Left ventricle myocardium inferior (tissue), 1 donor: ENCODE measurements at places on chromosomes 4 and X. TPM values are rescaled to one million over a fixed set of nuclear protein-coding genes. Genes with fewer than 3 reads are reported as not detected.

Gene YY2
- total RNA-seq = 0.30 TPM

Gene TEX13C
- not detected for total RNA-seq

Gene ADGRA3
- 26.9 TPM for total RNA-seq

Gene CSAG3
- not detected for total RNA-seq

DNA sequence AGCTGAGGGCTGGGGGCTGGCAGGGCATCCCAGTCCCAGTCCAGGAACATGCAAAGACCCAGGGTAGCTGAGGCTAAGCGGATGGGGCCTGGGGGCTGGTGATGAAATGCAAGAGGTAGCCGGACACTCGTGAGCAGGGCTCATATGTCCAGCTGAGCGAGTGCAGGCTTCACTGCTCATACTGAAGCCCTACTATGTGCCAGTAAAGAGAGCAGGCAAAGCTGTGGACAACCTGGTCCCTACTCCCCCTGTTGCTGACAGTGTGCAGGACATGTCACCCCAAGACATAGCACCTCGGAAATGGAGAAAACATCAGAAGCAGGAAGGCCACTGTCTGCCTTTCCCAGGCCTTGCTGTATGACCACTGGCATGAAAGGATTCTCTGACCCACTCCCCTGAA is 122.4 kb upstream of the STX18 start:
- no peak for DNase-seq

DNA sequence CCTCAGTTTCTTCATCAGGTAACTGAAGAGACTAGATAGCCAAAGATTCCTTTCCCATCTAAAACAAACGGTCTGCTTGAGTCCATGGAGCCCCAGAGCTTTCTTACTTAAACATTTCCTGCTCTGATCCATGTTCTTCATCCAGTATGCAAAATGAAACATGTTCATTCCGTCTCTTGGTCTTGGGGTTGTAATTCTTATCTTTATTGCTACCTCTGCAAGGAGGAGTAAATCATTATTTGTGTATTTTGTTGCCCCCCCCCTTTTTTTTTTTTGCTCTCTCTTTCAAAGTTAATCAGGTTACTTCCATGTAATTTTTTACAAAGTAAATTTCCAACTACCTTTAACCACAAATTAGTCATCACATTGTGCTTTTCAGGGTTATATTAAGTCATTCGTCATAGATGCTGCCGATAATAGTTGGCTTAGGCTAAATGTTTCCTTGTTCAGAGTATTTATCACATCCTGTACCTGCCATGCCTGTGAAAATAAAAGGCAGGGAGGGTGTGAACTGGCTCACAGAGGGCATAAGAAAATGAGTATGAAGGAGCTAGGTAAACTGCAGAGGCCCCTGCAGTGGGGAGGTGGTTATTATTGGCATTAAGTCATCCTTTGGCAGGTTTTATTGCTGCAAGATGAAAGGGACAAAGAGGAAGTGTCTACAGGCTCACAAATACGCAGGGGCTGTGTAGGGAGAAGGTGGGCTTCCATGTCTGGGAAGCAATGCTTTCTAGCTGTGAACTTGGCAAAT is 76.7 kb upstream of the HS3ST1 start:
- DNase-seq = no peak

DNA sequence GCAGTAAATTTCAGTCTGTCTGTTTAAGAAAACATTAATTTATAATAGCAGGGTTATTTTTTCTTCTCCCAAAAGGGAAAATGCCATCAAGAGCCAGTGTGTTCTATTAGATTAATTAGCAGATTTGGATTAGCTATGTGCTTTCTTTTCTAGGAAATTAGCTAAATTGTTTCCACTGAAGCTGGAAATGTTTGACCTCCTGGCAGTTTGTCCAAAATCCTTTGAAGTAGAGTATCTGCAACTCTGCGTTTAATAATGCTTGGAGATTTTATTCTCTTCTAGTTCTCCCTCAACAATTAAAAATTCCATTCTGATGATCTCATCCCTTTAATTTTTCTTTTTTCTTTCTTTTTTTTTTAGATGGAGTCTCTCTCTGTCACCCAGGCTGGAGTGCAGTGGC is 27.1 kb upstream of the HOPX start:
- no peak for DNase-seq

DNA sequence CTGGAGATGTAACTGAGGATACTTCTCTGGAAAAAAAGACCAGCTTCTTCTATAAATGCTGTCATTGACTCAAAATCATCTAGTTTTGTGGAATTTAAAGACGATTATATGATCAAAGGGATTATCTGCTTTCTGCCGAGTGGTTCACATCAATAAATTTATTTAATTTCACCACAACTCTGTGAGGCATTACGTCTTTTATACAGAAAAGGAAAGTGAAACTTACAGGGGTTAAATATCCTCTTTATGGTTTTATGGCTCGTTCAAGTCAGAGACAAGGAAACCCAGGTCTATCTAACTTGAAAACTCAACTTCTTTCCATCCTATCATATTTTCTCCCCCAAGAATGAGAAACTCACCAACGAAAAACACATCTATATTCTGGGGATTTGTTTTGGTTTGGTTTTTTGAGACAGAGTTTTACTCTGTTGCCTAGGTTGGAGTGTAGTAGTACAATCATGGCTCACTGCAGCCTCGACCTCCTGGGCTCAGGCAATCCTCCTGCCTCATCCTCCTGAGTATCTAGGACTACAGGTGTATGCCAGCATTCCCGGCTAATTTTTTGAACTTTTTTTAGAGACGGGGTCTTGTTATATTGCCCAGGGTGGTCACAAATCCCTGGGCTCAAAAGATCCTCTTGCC is 377.9 kb upstream of the EMCN start:
- DNase-seq = no peak

- no peak for DNase-seq
These were observed 72.0 kb upstream of the AP1S2 start for GRCh38 chrX:15926622-15927021.

GRCh38 chr4:73252001-73252400 is 6.6 kb downstream of the ANKRD17 start:
- DNase-seq = no peak

DNA sequence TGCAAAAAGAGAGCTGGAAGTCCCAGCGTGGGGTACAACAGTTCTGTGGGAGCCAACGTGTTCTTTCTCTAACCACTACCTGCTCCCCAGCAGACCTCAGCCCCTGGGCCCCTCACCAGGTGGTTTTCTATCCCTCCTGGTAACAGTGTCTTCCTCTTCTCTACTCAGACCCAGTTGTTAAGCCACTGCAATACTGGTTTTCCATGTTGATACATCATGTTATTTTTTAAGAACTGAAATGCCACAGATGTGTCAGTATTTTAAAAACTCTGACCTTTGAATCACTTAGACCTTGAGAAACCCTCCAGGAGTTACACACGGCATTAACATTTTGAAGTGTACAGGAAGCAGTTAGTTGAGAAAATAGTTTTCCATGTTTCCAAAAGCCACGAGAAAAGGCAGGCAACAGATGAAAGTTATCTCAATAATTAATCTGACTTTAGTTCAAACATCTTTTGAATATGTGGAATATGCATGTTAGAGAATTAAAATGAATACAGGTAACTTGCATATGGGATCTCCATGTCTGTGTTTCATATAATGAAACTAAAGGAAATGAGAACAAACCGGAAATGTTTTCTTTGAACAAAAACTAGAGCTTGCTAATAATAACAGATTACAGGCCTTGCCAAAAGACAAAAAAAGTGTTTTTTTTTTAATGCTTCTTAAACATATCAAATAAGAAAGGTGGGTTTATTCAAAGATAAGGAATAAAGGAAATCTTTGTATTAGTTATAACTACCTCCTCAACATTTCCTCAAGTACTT is 108.8 kb downstream of the ZNF827 start:
- no peak for DNase-seq

- no peak for DNase-seq
These were observed 56.4 kb downstream of the USP38 start for GRCh38 chr4:143240939-143241679.

- DNase-seq = no peak
These were observed 24.9 kb downstream of the JAKMIP1 start for GRCh38 chr4:6175426-6175825.

GRCh38 chr4:7310451-7310850 is 118.1 kb downstream of the SORCS2 start:
- no peak for DNase-seq

DNA sequence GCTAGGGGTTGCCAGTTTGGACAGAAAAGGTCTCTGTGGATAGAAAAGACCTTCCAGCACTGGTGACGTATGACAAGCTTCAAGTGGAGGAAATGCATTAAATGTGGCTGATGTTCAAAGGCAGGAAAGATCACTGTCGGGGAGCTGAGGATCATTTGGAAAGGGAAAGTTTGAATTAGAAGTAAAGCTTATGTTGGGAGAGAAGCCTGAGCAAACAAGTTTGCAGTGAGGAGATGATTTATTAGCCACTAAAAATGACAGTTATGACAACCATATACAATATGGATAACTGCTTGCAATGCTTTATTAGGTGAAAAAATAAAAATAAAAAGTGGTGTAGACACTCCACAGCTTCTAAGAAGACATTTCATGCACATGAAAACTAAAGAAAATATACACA is 135.3 kb upstream of the HS3ST1 start:
- no peak for DNase-seq

- DNase-seq = no peak
These were observed 212.3 kb downstream of the MAD2L1 start for GRCh38 chr4:119854364-119854763.

DNA sequence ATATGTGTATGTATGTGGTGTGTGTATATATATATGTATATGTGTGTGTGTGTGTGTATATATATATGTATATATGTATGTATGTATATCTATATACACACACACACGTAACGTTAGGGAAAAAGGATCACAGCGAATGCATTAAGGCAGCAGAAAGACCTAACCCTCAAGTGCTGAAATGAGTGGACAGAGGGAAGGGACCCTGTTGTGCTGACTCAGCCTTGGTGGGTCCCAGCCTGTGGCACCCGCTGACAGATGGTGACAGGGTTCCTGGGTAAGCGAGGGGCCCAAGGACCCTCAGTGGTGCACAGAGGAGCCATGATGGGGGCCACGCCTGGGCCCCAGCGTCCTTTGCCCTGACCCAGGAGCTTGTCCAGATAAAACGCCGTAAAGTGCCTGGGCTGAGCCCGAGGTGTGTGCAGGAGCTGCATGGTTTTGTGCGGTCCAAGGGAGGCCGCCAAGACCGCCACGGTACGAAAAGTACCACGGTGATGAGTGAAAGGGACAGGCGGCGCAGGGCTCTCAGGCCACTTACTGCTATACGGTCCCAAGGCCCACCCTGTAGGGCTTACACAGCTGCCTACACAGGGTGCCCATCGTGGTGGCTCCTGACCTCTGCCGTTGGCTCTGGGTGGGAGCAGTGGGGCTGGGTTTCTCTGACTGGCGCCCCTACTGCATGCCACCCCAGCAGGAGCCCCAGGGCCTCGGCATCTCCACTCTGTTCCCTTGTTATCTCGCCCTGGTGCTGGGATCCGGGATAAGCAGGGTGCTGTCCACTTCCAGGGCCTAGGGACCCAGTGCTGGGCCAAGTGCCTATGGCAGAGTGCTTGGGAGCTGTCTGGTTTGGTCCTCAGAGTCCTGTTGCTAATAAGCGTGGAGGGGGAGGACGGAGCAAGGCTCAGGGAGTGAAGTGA is 10.0 kb downstream of the SH3BP2 start:
- DNase-seq = peak; percentile 15

DNA sequence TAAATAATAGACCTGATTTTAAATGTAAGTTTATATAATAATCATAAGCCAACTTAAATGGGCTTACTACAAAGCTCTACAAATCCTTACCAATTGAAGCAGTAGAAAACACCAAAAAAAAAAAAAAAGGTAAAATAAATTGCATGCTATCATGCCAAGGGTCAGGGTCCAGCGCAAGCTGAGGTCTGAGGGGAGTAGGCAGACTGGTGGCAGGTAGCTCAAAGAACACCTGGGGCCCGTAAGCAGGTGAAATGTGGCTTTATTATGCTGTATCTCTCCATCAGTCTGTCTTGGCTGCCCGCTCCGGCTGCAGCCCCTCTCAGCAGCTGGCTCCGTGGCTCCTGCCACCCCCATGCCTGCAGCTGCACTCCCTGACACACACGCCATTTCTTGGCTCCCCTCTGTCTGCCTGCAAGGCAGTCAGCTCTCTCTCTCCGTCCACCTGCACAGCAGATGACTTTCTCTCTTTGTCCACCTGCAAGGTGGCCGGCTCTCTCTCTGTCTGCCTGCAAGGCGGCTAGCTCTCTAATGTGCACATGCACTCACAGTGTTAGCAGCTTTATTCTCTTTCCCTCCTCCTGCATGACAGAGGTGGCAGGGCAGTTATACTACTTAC is 209.4 kb upstream of the UGT8 start:
- no peak for DNase-seq

DNA sequence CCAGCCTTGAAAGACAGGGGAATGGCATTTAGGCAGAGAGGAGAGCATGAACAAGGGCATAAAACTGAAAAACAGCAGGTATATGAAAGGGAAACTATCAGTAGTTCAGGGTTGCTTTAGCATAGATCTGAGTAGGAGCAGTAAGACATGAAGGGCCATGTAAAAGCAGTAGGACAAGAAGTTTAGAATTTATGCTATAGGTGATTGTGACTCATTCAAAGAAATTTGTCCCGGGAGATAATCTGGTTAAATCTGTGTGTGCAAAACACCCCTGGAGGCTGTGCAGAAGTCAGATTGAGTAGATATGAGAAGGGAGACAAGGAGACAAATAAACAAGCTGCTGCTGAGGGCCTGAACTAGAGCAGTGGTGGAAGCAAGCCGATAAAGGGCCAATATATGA is 109.1 kb upstream of the BMP3 start:
- no peak for DNase-seq

GRCh38 chr4:94504545-94504944 is 52.8 kb downstream of the PDLIM5 start:
- no peak for DNase-seq

DNA sequence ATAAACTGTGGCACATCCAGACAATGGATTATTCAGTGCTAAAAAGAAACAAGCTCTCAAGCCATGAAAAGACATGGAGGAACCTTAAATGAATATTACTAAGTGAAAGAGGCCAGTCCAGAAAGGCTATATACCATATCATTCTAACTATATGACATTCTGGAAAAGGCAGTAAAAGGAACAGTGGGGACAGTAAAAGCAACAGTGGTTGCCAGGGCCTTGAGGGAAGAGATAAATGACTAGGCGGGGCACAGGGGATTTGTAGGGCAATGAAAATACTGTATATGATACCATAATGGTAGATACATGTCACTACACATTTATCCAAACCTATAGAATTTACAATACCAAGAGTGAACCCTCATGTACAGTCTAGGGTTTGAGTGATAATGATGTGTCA is 115.3 kb downstream of the ATP8A1 start:
- no peak for DNase-seq

GRCh38 chr4:140098455-140099160 is 55.4 kb downstream of the MAML3 start:
- DNase-seq = no peak

GRCh38 chrX:65828599-65828998 is 161.1 kb downstream of the MSN start:
- no peak for DNase-seq

GRCh38 chrX:115448146-115448545 is 112.8 kb upstream of the PLS3 start:
- no peak for DNase-seq

- DNase-seq = no peak
These were observed 16.5 kb downstream of the UTP3 start for GRCh38 chr4:70704931-70705182.

GRCh38 chr4:104743215-104743653 is 248.5 kb upstream of the CXXC4 start:
- DNase-seq = no peak
